ENCODE measurements at places on chromosomes 5 and 9.

DNA sequence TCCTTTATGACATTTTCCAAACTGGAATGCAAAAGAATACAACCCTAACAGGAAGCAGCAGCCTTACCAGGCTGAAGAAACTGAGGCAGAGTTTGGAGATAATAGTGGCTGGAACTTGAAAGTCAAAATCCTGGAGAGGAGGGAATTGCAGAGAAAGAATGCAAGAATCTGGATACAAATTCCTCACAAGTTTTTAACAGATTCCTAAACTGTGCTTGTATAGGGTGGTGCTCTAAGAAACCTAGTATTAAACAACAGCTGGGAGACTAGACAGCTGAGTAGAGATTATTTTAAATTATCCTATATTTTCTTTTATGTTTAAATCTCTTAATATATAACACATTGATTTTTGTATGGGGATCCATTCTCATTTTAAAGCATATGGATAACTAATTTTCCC lies 30.7 kb downstream of the INVS start:
- no peak for DNase-seq

GRCh38 chr9:83932011-83932410 lies 10.8 kb upstream of the KIF27 start:
- DNase-seq: no peak

GRCh38 chr5:97923997-97924396 lies 741.0 kb upstream of the RIOK2 start:
- no peak for DNase-seq

DNA sequence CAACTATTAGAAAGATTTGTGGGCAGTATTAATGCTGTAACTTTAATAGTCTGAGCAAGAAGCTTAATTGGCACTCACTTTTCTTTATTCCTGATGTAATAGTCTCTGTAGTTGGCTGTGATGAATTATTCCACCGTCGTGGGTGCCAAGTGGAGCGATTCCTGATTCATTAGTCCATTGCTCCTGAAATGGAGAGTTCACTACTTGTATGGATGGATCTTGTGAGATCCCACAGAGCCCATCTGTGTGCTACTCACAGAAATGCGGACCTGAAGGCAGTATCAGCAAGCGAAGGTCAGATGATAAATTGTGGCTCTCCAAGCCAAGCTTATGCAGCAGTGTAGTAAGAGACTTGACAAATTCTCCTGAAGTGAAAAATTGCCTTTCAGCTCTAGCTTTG lies 212.2 kb downstream of the CHSY3 start:
- DNase-seq: no peak

GRCh38 chr5:147437161-147437596 lies 72.7 kb downstream of the DPYSL3 start:
- no peak for DNase-seq

DNA sequence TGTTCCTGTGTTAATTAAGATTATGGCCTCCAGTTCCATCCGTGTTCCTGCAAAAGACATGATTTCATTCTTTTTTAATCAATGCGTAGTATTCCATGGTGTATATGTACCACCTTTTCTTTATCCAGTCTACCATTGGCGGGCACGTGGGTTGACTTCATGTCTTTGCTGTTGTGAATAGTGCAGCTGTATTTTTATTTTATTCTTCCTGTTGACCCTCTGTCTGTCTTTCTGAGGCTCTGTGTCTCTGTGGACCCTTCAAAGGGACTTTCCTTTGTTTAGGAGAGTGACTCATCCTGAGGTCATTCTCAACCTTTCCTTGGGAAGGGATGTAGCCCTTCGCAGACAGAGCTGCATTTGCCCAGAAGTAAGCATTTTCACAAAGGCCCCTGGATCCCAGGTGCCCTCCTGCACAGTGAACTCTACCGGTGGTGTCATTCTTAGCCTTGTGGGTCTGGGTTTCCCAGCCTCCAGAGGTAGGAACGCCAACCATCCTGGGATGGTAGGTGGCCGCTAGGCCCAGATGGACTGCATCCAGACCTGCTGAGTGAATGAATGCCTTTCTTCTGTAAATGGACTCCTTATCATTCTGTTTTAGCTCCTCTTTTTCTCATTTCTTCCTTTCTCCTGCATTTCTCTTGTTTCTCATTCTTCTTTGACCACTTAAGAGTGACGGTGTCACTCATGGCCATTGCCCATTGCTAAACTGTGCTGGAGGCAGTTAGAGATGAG lies 22.4 kb downstream of the TRIO start:
- DNase-seq: no peak

GRCh38 chr5:119386596-119387344 lies 31.0 kb downstream of the TNFAIP8 start:
- DNase-seq: no peak

DNA sequence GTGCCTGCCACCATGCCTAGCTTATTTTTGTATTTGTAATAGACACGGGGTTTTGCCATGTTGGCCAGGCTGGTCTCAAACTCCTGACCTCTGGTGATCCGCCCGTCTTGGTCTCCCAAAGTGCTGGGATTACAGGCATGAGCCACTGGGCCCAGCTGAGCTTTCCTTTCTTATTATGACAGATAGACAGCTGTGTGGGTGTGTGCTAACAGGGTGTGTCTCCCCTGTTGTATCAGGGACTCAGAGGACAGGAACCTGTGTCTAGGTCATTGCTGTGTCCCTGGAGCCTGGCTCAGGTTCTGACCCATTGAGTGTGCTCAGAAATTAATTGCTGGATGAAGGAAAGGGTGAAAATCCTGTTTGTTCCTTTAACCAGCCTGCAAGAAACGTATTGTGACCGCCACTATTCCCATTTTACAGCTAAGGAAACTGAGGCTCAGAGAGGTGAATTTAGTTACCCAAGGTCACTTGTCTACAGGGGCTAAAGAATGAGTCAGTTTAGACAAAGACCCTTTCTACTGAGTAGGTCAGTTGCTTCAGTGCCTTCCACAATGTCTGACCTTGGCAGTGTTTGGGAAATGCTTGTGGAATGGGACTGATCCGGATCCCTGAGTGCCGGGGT lies 16.8 kb downstream of the NCS1 start:
- DNase-seq: no peak

DNA sequence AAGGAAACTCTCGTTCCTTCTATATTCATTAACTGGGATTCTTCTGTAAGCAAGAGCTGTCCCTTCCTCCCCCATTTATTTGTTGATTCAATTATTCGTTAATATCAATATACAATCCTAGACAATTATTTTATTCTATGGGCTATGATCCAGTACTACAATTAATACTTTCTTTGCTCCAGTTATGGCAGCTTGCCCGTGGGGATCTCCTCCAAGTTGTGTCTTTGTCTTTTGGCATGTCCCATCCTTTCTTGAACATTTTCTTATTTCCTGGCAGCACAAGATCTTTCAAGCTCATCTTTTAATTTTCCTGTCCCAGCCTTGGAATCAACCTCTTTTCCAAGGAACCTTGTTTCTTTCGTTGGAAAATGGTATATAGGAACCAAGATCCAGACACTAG lies 249.3 kb downstream of the GAS1 start:
- no peak for DNase-seq

GRCh38 chr9:2497666-2498400 lies 123.8 kb upstream of the VLDLR start:
- DNase-seq: no peak

DNA sequence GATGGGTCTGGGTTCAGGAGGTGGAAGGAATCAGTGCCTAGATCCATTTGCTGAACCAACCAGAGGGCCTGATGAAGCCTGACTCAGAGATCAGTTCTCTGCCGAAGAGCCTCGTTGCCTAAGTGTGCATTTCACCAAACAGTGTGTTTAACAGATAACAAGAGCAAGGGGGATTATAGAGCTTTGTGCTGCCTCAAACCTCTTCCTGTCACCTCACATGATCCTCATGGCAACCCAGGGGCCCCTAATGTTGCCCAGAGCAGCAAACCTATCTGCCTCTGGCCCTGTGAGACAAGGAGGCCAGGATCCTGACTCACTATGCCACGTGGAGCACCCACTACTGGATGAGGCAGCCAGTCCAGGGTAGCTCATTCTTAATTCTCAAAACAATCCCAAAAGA lies 66.3 kb upstream of the EPB41L4B start:
- no peak for DNase-seq

DNA sequence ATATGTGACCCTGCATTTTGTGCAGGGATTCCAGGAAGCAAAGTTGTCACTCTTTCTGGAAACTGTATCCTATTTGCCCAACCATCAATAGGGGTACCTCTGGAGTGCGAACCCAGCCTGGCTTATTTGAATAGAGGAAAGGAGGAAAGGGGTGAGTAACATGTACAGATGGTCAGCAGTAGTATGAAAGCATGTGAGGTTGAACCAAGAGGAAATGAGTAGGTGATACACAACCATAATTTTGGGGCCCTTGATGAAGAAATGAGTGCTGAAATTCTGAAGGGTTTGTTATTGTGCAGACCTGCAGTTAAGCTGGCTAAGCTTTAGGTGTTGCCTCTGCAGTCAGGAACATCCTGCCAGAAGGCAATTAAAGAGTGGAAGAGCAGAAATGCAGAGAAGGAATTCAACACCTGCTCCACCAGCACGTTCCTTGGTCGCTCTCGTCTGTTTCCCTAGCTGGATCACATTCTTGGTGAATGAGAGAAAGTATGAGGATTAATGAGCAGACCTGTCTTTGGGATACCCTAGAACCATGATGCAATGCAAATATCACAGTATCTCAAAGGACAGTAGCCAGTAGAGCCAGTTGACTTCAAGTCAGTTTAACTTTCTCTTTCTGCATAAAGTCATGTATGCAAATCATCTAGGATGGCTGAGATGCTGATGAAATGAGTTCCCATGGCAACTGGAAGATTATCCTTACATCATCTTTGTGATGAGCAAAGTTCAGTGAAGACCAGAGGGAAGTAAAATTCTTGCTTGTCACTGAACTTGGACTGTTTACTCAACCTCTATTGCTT lies 13.2 kb upstream of the IL12B start:
- no peak for DNase-seq

- no peak for DNase-seq
Measured at GRCh38 chr5:149887622-149888183, 56.9 kb downstream of the PDE6A start.

DNA sequence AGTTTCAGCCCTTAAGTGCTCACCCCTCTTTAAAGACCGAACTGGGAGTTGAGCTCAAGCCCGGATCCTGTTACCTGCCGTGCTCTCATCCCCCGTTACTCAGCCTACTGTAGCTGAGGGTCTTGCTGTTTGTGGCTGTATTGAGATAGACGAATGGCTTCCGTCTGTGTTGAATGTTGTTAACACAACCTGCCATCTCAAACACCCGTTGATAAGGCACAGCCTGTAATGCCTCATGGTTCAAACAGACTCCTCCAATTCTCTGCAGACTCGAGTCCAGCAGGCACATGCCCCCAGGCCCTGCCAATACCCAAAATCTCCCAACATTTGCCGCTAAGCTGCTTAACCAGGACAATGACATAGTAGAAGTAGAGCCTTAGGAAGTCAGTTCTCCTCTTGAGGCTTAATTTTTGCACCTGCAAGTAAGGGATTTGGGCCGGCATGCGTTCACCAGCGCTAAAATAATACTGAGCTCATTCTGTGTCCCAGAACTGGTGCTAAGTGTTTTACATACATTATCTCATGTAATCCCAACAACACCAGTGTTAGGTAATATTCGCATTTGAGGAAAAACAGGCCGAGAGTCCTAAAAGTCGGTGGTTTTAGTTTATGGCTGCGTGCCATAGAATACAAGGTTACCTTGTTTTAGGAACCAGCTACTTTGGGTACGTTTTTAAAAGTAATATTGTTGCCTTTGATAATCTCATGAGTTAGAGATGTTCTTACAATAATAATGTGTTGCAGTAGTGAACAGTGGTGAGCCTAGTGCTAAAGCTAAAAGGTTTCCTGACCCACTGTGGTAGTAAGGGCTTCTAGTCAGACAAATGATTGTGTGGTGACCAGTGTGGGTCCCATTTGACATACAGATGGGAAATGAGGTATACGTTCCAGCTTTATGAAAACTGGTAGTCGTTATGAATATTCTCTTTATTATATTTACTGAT lies 1.5 kb upstream of the RFX3 start:
- DNase-seq: peak; percentile 58

- DNase-seq: no peak
Measured at GRCh38 chr5:127536687-127537086, 19.2 kb downstream of the PRRC1 start.

DNA sequence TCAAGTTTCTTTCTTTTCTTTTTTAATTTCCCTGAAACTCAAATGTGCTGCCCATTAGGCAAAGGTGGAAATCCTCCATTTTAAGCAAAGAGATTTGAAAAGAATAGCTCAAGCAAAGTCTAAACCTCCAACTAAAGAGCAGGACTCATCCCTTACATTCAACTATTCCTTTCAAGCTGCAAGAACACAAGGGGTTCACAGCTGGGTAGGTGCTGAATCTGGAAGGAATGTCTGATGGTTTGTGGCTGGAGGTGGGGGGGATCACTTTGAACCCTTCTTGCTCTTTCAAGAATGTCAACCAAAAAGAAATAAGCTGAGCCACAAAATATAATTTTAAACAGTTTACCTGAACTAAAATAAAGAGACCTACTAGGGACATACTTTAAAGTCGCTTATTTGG lies 375.7 kb upstream of the CDH10 start:
- no peak for DNase-seq
